Cortex of kidney (tissue), 1 donor: ENCODE measurements at places on chromosomes 13 and 19.

- no peak for DNase-seq
Measured at GRCh38 chr19:23823952-23824389, 65.3 kb upstream of the ZNF681 start.

DNA sequence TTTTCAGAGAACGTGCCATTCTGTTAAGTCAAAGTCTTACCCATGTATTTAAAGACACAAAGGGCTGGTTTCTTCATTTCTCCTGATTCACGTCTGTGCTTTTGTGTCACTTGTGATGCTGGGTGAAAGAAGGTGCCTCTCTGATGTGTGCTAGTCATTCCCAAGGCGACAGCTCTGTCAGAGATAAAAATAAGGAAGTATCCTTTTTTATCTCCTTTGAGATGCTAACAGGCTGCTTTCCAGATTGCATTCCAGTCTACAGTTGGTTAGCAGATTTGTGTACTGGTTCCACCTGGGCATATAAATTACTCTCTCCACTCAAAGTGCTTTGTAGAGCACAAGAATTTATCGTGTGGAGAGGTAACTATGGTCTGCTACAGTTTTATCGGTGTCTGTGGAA, 33.5 kb upstream of the DCT start:
- DNase-seq, result no peak

DNA sequence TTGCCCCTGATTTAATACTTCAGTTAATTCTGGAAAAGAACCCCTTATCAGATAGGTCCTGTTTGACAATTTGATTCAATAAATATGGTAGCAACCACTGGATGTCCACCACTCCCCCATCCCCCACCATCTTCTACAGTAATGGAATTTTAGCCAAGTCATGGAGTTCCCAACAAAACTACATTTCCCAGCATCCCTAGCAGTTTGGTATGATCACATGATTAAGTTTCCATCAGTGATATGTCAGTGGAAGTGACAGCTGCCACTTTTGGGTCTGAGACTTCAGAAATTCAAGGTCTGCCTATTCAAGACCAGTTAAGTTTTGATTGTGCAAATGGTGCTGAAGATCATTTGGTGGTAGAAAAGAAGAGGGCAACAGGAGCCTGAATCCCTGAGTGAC, 85.5 kb downstream of the CACNA1A start:
- DNase-seq, result no peak

GRCh38 chr13:29909081-29909730, 58.8 kb upstream of the UBL3 start:
- no peak for DNase-seq

GRCh38 chr13:52026246-52026626, 1.7 kb downstream of the UTP14C start:
- DNase-seq, result no peak

GRCh38 chr19:51123381-51123800, 1.3 kb upstream of the SIGLEC9 start:
- DNase-seq, result no peak

- DNase-seq, result no peak
Measured at GRCh38 chr13:33665626-33666175, 152.2 kb upstream of the RFC3 start.

GRCh38 chr19:4676955-4677731, 7.0 kb upstream of the MYDGF start:
- no peak for DNase-seq

DNA sequence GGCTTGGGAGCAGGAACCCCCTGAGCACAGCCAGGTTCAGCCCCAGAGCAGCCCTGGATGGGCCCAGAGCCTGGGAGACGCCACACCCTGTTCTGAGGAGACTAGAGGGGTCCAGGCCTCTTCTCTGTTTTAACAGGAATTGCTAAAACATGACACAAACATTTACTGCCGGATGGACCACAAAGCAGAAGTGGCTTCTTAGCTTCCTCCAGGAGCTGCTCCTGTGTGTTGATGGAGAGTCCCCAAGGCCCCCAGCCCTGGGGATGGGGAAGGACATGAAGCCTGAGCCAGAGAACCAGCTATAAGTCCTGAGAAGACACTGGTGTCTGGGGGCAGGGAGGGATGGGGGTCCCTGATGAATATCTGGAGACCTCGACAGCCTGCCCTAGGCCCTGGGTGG, 14.6 kb downstream of the CEACAM3 start:
- DNase-seq, result no peak
